ENCODE measurements at places on chromosomes 1 and 21.
A peak's percentile ranks its signal among the peaks of the same experiment; 100 is the strongest.

DNA sequence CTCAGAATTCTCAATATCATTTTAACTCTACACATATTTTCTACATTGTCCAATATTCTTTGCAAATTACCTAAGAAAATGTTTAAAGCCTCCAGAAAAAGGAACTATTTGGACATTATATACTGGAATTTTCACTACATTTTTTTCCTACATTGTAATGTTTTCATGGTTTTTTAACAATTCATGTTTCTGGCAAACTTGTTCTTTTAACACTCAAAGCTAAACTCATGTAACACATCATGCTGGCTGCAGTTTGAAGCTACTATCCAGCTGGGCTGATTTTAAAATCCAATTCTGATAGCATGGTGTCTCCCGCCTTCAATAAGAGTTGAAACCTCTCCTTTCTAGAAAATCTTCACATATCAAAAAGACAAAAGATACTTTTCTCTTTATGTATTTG lies 52.0 kb downstream of the TGFBR3 start:
- DNase-seq: no peak

DNA sequence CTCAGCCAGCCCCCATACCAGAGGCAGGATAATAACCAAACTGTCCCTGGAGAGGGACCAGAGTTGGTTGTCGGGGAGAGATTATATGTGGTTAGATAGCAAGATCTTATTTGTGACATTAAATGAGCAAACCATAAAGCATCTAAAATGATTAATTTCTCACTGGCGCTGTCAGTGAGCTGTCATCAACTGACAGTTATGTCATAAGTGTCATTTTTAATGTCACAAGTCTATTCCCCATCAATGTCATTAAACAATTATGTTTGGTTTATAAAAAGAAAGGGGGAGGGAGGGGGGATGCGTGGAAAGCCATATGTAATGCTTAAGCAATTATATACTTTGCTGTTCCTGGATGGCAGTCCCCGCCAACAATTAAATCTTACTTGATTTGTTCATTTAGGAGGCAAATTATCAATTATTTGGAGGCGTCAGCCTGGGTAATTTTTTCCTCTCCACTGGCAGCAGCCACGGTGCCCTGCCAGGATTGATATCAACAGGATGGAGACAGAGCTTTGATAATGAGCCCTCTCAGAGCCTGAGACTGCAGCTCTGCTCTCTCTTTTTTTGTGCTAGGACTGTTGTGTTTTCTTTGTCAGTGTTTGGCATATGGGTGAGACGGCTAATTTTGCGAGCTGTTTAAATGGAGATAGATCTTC lies 333.6 kb upstream of the CAMK1G start:
- DNase-seq: no peak

GRCh38 chr1:209316929-209317328 lies 266.6 kb upstream of the CAMK1G start:
- DNase-seq: no peak

- no peak for DNase-seq
Observed at GRCh38 chr1:109818271-109818987, 54.7 kb upstream of the EPS8L3 start.

GRCh38 chr1:218380125-218380977 lies 35.2 kb downstream of the TGFB2 start:
- DNase-seq: peak; percentile 90
